ENCODE measurements at places on chromosomes 5 and 9. TPM values are rescaled to one million over a fixed set of nuclear protein-coding genes. Genes with fewer than 3 reads are reported as not detected.

GRCh38 chr9:96856363-96857286, 2.3 kb upstream of the ZNF782 start:
- peak; percentile 70 for ATAC-seq

DNA sequence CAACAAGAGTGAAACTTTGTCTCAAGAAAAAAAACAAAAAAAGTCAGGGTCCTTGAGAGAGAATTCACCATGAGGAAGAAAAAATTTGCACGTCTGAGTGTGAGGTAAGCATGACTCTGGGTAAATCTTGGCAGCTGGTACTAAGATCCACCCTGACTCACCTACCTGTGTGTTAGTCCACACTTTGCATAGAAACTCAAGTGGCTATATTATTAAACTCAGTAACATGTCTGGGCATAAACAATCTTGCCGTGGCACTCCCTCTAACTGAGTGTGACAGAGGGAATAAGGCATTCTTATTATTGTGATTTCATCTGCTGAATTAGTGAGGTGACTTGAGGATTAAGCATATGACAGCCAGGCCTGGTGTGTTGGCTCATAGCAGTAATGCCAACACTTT, 259.4 kb upstream of the VLDLR start:
- ATAC-seq: peak; percentile 100

DNA sequence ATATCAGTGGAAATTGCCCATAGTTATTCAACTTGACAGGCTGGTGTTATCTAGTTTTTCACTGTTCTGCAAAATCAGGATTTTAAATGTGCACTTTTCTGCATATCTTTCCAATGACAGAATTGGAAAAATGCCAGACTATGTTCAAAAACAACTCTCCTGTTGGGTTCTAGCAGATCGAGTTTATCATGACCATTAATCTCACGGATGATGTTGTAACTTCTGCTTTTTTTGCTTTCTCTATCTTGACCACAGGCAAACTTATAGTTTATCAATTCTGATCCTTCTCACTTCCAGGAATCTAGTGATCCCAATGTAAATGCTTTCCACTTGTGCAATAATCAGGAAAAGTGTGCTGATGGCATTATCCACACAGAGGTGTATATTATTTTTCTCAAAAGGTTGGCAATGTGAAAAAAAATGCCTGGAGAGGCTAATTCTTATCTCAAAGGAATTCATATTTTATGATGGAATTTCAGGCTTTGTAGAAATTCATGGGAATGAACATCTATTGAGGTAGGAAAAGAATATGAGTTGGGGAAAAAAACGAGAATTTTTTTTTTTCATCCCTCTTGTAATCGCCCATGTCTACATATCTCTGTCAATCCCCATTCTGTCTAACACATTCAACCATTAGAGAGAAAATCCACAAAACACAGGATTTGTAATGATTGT, 73.6 kb upstream of the DAB2 start:
- ATAC-seq: no peak

PCDHGA9 gene
- total RNA-seq: 3.1 TPM

ADGRV1 gene
- 3.7 TPM for total RNA-seq

GRCh38 chr9:114286146-114286679, 36.7 kb upstream of the ORM1 start:
- no peak for ATAC-seq

- ATAC-seq: no peak
Measured at GRCh38 chr9:119365291-119366027, 3.8 kb downstream of the BRINP1 start.

GRCh38 chr5:80208381-80208780, 47.5 kb downstream of the SERINC5 start:
- no peak for ATAC-seq

GMCL2 gene
- not detected for total RNA-seq

DNA sequence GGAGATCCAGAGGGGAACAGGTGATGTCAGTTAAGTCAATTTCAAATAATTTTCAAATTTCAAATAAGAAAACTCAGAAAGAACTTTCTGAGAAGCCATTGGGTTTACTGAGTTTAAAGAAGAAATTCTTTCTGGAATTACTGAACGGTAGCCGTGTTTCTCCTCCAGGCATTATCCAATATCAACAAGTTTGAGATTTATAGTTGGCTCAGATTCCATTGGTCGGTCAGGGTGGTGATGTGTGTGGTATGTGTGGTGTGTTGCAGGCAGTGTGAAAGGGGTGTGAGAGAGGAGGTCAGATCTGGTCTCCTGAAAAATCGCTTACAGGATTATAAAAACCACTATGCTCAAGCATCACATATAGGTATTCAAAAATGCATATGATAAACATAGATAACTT, 60.1 kb downstream of the PDE4D start:
- ATAC-seq: no peak

DNA sequence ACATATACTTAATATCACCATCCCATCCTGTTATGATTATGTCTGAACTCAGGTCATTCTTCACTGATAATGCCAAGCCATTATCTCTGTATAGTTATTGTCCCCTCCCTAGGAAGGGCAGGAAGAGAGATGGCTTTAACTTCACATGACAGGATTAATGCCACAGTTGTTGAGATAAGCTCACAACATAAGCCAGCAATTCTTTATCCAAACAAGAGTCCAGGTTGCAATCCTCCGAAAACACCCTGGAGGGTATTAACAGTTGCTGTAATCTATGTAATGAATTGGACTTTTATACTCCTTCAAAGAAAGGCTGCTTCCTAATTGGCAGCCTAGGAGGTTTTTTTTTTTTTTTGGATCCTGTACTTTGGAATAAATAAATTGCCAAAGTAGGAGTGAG, 779.4 kb downstream of the SEMA5A start:
- no peak for ATAC-seq

DNA sequence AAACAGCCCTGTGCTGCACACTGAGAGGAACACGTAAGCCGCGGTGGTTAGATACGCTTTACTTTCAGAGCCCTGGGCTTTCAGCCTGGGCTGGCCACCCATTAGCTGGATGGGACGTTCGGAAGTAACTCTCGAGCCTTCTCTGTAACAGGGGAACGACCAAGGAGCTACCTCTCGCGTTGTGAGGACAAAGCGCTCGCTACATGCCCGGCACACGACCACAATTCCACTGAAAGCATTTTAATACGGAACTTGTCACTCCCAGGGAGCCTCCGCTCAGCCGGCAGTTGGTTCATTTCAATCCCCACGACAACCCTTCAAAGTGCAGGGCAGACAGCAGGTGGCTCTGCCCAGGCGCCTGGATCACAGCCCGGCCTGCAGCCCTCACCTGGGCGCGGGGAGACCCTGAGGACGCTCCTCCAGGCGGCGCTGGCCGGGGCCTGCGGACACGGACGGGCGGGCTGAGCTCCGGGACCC, 368 bp downstream of the SURF1 start:
- peak; percentile 21 for ATAC-seq

DNA sequence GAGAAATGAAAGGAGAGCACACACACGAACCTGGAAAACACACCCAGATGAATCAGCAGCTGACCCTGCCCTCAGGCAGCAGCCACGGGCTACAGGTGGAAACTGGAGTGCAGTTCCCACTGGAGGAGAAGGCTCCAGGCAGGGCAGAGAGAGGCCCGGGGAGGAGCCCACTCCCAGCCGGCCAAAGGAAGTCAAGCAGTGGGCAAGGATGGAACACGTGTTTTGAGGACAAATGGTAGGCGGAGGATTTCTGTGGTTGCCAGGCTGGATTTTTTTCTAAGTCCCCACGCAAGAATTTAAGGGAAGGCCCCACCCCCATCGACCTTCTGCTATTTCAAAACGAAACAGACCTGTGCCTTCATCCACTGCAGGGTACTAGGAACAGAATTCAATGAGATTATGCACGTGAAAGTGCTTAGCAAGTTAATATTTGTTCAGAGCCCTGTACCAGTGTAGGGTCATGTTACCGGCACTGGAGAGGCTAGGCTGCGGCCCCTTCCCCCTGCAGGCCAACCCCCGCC, 6.8 kb downstream of the EPB41L4B start:
- ATAC-seq: no peak

- peak; percentile 73 for ATAC-seq
Measured at GRCh38 chr5:56415356-56415765, 182.2 kb upstream of the ANKRD55 start.

DNA sequence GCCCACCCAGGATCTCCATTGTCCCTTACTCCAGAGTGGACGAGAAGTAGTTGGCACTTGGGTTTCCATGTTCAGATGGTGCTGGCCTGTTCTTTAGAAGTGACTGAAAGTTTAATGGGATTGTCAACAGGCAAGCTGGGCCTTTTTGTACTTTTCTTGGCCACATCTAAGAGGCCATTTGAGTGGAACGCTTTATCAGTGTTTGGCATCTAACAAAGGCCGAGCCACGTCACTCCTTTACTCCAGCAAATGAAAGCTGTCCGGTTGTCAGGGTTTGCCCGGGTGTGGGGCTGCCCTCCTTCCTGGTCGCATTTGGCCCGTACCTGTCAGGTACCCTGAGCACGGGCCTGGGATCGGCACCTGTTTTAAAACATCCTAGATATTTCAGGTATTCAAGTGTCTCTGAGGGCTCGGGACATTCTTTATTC, 71.5 kb downstream of the RCL1 start:
- ATAC-seq: no peak

DNA sequence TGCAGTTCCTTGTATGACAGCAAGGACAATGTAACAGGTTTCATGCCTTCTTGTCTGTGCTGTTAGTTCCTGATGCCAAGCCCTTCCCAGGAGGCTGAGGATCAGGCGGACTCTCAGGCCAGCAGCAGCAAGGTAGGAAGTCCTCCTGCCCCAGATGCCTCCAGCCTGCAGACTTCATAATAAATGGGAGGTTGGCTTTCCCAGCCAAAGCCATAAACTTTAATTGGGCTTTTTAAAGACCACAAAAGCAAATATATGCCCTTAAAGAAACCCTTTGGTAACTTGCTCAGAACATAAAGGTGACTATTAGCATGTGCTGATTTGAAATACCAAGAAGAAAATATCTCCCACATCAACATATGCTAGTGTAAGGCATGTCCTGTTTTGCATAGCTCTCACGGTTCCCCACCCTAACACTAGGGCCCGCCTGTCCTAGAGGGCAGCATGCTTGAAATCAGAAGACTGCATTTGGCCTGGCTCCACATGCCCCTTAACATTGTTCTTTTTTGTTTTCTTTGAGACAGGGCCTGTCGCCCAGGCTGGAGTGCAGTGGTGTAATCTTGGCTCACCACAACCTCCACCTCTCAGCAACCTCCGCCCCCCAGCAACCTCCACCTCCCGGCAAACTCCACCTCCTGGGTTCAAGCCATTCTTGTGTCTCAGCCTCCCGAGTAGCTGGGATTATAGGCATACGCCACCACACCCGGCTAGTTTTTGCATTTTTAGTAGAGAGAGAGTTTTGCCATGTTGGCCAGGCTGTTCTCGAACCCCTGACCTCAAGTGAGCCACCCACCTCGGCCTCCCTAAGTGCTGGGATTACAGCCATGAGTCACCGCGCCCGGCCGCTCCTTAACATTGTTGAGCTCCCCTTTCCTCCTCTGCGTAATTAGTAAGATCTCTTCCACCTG, 44.6 kb upstream of the FCN1 start:
- peak; percentile 46 for ATAC-seq

RMRP gene
- 5,550 TPM for total RNA-seq

DNA sequence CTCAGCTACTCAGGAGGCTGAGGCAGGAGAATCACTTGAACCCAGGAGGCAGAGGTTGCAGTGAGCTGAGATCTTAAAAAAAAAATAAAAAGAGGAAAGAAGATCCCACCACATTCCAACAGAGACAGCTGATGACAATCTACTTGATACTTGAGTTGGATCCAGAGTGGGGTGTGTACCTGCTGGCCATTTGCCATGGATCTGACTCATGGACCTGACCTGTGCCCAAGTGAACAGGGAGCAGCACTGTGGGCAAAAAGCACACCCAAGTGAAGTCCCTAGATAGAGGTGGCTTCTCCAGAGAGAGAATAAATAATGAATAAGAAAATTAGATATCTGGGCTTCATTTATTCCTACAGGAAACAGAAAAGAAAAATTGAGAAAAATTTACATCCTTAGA, 81.2 kb upstream of the MIER3 start:
- ATAC-seq: peak; percentile 87

GRCh38 chr9:80127920-80128319, 556.2 kb downstream of the TLE4 start:
- no peak for ATAC-seq

- ATAC-seq: no peak
Measured at GRCh38 chr5:23269981-23270380, 237.4 kb upstream of the PRDM9 start.

ZNF883 gene
- 1.0 TPM for total RNA-seq

DNA sequence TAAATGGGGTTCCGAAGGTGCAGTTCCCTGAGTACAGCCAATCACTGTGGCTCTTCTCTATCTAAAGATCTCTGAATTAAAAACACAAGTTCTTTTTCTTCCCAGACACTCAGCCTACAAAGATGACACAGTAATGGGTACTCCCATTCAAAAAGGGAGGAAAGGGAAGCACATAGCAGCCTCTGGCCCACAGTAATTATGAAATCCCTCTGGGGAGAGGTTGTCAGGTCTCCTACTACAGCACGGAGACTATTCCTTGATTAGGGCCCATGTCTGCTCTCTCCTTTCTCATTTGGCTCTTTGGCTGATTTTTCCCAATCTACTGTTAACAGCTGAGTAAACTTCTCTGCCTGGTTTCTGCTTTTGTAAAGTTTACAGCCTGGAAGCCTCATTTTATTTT, 62.0 kb upstream of the RANBP3L start:
- ATAC-seq: no peak

- ATAC-seq: no peak
Measured at GRCh38 chr5:140309706-140310249, 6.9 kb upstream of the PFDN1 start.

DNA sequence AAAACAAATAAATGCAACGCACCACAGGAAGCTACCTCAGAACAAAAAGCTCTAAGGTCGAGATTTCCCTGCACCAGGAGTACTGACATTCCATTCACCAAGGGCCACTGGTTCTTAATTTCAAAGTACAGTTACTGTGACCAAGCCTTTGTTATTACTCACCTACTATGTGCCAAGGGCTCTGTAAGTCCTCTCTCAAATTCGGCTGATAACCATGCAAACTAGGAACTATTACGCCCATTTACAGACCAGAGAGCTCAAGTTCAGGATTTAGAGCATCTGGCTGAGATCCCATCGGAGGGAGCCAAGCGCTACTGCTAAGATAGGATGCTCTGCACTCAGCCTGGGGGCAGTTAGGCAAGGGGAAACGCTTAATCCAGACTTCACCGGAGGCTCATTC, 5.6 kb downstream of the MYO10 start:
- ATAC-seq: no peak

Measured in esophagus mucosa (tissue), 1 donor.